ENCODE measurements at places on chromosomes 4 and X.
A peak's percentile ranks its signal among the peaks of the same experiment; 100 is the strongest.

DNA sequence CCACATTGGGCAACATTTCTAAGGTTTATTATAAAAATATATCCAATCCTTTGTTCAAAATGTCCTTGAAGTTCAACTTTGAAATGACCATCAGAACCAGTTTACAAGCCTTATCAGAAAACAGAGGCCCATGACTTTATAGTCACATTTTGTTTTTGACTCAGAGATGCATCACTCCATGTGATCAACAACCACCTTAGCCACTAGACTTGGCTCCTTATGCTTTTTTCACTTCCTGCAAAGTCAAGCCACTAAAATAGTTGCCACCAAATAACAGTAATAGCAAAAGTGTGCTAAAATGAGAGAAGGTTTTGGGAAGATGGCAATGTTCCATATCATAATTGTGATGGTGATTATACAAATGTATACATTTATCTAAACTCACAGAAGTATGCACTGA, 181.7 kb downstream of the MAML3 start:
- DNase-seq, result no peak

- DNase-seq, result no peak
Measured at GRCh38 chr4:15317246-15317645, 110.6 kb upstream of the C1QTNF7 start.

- no peak for DNase-seq
Measured at GRCh38 chrX:118177708-118178107, 61.1 kb upstream of the KLHL13 start.

DNA sequence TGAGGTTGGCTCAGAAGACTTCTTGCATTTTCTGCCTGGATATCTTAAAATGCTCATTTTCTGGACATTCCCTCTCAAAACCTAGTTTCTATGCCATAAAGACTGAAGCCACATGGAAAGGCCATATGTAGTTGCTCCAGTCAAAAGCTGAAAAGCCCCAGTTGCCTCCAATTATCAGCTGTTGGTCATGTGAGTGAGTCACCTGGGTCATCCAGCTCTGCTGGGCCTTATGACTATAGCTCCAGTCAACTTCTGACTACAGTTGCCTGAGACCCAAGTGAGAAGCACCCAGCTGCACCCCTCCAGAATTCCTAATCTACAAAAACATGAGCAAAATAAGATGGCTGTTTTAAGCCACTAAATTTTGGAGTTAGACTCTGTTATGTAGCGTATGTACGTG, 41.9 kb downstream of the HELQ start:
- no peak for DNase-seq

- peak; percentile 13 for DNase-seq
Measured at GRCh38 chr4:22607382-22607781, 85.4 kb upstream of the GBA3 start.

DNA sequence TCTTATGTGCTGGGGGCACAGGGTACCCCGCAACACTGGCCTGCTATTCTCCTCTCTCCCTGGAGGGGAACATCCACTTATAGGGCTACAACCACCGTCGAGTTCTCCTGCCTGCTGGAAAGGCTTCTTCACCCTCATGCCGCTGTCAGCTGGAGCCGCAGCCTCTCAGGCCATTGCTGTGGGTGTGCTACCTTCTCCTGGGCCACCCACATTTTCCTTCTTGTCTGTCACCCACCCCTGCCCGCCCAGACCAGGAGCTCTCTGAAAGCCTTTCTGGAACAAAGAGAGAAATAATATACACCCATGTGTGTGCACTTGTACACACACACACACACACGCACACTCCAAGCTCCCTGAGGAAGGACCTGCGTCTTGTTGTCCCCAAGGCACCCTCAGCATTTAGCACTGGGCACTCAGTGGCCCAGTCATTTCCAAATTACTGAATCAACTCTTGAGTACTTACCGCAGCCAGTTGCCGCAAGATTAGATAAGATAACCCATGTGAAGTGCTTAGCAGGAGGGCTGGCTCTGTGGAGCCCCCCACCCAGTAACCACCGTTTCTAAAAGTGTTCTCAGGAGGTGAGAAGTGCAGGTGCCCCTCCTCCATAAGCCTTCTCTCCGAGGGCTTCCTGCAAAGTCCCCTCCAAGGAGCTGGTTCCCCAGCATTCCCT, 50.2 kb downstream of the CPZ start:
- no peak for DNase-seq

DNA sequence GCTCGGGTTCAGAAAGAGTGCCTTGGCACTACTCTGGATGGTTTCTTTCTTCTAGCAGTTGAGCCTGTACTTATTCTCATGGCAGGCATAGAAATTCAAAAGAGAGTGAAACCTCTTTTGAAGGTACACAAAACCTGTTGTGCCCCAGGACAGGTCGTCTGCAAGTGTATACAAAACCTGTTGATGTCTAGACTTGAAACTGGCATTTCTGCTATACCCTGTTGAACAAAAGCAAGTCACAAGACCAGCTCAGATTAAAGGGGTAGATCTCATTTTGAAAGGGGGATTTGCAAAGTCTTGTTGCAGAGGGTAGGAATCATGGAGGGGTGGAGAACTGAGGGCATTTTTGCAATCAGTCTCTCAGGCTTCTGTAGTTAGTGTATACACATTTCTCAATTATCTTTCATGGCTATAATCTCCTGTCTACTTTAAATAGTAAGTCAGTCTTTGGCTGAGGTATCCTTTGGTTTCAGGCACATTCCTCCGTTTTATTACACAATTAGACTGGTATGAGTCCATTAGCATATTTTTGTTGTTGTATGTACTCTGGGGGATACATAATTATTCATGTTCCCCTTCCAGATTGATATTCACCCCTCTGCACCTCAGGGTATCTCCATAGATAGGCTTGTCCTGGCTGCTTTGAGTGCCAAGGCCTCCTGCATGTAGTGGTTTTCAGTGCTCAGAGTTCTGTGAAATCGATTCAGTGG, 251.4 kb downstream of the DTHD1 start:
- no peak for DNase-seq

- DNase-seq, result no peak
Measured at GRCh38 chr4:6620296-6620695, 20.2 kb upstream of the MRFAP1 start.

DNA sequence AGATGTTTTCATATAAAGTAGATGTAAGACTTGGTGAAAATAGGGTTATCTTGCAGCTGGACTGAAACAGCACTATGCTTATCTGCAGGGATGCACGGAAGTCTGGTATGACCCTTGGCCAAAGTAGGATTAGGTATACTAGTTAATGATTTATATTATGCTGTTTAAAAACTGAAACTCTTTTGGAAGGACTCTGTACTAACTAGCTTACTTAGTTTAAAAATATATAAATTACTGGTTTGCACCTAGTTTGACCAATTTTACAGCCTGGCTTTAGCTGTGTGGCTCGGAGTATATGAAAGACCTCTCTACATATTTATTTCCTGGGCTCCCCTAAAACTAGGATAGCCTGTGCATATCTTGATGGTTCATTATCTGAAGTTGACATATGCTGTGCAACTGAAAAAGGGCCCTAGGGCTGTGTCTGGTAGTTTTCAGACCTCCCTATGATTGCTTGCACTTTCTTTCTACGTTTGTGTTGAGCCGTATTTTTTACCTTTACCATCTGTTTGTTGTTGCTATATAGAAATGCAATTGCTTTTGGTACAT, 89.2 kb downstream of the TMEM144 start:
- DNase-seq, result no peak

DNA sequence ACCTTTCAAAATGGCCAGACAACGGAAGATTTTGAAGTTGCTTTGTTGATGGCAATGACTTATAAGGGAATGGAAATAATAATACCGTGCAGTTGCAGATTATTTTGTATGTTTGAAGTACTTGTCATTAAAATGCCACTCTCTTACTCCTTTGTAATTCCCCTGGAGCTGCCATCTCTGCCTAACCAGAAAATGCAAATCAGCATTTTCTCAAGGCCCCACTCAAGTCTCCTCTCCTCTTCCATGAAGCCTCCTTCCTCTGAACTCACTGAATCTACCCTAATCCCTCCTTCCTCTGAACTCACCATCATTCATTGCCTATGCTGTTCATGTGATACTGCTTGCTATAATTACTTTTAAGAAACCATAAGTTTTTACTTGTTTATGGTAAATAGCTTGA, 60.2 kb upstream of the RBPJ start:
- no peak for DNase-seq

DNA sequence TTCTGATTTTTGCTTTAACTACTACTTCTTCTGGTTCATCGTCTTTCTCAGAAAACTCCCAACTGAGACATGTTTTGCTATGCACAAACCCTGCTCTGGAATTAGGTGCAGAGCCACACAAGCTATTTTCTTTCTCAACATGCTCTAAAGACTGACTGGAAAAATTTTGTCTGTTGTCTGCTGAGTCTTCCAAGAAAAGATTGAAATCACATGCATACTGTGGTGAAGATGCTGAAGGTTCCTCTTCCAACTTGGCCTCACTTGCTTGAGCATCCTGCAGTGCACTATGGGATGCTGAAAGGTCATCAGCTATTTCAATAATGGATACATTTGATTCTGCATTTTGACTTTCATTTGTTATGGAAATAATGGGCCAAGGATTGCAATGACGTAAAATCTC, 24.1 kb downstream of the PIN4 start:
- DNase-seq, result no peak

DNA sequence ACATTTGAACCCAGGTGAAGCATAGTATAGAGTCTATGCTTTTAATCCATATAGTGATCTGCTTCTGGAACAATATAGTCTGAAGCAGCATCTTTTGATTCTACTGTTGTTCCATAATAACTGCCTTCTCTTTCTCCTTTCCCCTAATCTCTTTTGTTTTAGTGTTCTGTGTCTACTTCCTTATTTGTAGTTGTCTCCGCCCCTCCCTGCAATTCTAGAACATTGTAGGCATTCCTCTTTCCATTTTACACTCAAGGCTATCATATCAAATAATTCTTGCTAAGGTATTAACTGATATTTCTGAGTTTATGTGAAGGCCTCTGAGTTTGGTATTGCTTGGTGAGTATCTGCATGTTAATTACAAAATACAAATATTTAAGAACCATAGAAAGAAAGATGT, 11.6 kb downstream of the BLTP1 start:
- DNase-seq, result no peak

DNA sequence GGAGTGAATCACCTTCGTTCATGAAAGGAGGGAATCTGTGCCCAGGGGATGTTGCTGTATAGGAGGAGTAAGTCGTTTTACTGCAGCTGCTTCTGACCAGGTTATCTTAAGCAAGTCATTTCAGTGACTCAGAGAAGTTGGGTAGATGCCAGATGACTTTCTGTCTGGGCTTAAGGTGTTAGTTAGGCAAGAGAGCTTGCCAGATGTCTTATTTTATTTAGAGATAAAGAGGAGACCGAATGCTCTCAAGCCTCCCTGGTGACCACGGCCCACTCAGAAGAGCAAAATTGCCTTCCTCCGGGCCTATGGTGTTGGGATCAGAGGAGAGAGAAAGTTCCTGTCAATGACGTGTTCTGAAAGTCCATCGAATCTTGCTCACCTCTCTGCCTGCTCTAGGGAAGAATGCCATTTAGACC, 16.3 kb upstream of the ZNF827 start:
- no peak for DNase-seq

- no peak for DNase-seq
Measured at GRCh38 chr4:153218961-153219360, 14.7 kb downstream of the TRIM2 start.

DNA sequence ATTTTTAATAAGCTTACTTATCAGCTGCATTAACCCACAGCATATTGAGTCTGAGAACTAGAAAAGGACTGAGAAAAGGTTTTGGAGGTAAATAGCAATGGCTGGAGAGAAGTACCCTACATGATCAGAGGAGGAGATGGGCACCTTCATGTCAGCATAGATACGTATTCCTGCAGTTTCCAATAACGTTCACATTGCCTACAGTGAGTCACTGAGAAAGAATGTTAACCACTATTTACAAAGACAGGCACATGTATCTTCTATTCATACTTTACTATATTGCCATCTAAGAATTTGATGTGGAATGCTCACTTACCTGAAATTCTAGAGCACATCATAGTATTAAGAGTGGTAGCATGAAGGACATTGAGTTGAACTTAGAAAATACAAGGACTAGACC, 92.5 kb downstream of the TLL1 start:
- DNase-seq, result no peak

DNA sequence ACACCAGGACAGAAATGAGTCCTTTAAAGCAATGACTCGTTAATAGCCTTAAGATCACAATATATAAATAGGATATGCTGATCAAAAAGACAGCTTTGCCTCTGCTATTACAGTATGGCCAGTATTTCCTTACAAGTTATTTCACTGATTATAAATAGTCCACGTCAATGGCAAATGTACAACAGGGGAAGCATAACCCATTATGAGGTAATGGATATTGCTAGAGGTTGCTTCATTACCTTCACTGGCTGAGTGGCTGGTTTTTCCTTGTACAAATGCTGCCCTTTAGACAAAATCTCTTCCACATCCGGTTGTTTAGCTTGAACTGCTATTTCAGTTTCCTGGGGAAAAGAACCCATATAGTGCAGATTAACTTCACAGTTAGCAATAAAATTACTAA, 764.6 kb upstream of the FTHL17 start:
- no peak for DNase-seq

GRCh38 chr4:124937993-124938392, 225.5 kb upstream of the ANKRD50 start:
- no peak for DNase-seq

GRCh38 chr4:5707366-5707765, 993 bp downstream of the EVC2 start:
- no peak for DNase-seq

DNA sequence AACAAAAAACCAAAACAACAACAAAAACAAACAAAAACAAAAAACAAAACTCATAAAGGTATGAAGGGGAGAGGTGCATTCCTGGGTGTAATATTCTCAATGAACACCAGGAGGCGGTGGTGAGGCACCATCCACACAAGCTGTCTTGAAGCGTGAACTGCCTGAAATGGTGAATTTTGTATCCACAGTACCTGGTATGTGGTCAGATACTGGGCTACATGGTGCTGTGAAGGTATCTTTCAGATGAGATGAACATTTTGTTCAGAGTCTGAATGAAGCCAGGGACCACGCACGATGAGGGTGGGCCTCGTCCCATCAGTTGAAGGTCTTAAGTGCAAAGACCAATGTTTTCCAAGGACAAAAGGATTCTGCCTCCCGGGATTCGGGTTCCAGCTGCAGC, 58.5 kb downstream of the ASMT start:
- no peak for DNase-seq

DNA sequence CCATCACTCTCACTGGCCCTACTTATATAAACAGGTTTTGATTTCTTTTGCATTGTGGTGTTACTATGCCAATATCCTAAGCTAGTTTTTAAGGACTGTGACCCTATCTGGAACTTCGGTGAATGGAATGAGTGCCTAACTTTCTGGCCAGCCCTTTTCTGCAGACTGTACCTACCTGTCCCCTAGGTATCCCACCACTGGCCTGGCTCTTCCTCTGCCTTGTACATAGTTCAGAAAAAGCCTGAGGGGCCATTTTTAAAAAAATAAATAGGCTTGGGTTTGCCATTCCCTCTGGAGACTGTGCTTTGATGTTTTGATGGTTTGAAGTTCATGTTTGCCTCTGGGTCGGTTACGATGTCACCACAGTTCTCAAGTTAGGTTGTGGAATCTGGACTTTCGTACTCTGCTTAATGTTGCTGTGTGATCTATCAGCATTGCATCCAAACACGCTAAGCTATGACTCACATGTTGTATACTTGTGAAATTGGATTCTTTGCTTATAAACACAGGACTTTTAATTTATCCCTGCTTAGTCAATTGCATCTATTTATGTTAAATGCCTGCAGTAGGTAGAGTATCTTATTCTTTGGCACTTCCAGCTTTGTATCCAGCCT, 182.0 kb downstream of the ANKRD50 start:
- DNase-seq, result no peak
